ENCODE measurements at places on chromosomes 5 and 9.

DNA sequence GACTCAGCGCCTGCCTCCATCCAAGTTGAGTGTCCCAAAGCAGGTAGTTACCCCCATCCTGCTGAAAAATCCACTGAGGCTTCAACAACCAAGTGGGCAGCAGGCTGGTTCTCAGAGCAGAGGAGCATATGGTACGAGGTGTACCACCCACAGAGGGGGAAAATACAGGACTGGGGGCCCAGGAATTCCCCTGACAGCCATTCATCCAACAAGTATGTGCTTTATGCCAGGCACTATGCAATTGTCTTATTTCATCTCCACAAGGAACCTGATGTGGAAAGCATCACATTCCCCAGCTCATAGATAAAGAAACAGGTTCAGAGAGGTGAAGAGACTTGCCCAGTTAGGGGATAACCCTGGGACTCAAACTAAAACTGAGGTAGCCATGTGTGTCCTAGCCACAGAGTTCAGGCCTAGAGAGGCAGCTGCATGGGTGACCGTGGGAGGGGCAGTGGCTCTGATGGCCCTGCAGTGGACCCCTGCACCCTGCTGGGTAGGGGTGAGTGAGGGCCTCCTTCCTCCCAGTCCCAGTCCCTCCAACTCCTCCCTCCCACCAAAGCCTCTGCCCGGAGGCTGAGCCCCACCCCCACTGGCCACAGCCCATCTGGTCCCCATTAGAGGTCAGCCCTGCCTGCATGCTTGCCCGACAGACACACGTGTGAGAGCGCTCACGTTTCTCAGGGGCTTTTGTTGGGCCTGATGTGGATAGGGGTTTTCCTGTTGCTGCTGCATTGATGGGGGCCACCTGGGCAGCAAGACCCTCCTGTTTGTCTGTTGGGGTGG lies 11.5 kb downstream of the PDLIM4 start:
- H3K27ac ChIP-seq, result no peak overlapping the region
- H3K36me3 ChIP-seq, result no peaks in the 10 kb centered on the region
- no peaks in the 10 kb centered on the region for H3K27me3 ChIP-seq

- H3K27me3 ChIP-seq, result peaks cover 3% of the 10 kb centered on the region
- H3K4me3 ChIP-seq, result no peak overlapping the region
- no peak for DNase-seq
- H3K27ac ChIP-seq, result no peak overlapping the region
- H3K36me3 ChIP-seq, result no peaks in the 10 kb centered on the region
Measured at GRCh38 chr5:169218861-169219260, 82.1 kb downstream of the SLIT3 start.

- DNase-seq, result peak; percentile 10
- no peaks in the 10 kb centered on the region for H3K27me3 ChIP-seq
- H3K4me3 ChIP-seq, result no peak overlapping the region
Measured at GRCh38 chr9:126296687-126297086, 29.9 kb upstream of the MVB12B start.

DNA sequence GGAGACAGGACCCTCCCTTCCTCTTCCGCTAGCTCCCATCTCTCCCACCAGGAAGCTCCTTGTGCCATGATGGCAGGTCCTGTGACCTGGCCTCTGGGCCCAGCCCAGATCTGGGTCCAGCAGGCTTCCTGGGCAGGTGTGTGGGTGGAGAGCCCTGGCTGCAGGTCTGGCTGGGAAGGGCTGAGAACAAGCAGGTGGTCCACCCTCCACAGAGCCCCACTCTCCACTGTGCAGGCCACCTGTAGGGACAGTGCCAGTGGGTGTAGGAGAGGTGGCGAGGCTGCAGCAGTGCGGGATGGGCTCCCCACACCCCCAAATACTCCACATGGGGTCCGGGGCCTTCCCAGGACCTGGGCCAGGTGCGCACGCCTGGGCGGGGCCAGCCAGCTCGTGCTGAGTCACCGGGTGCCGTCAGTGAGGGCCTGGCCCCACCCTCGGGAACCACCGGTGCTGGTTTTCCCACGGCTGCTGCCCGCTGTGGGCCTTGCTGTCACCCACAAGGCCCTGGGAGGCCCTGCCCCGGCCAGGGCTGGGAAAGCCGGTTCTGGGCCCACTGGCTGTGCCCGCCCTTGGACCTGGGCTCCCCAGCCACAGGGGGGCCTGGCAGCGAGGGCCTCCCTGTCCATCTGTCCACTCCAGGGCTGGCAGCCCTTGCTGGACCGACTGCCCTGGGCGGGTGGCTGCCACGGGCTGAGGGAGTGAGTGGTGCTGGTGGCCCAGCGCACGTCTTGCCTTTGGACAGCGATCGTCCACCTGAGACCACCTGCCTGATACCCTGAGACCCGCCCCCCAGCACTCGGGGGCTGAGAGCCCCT lies 9.3 kb upstream of the NRARP start:
- peak; percentile 34 for DNase-seq
- no peaks in the 10 kb centered on the region for H3K27me3 ChIP-seq
- no peak overlapping the region for H3K27ac ChIP-seq
- no peaks in the 10 kb centered on the region for H3K36me3 ChIP-seq
- peaks cover 7% of the 10 kb centered on the region for H3K4me1 ChIP-seq
- H3K4me3 ChIP-seq, result no peak overlapping the region

DNA sequence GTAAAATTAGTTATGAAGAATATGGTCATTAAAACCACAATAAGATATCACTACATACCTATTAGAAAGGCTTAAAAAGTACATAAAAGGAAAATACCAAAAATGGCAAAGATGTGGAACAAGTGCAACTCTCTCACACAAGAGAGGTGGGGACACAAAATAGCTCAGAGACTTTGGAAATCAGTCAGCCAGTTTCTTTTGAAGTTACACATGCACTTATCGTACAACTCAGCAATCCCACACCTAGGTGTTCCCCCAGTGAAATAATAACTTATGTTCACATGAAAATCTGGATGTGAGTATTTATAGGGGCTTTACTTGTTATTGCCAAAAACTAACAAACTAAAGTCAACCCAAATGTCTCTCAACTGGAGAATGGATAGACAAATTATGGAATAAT lies 9.8 kb upstream of the RICTOR start:
- H3K27ac ChIP-seq, result no peak overlapping the region
- H3K36me3 ChIP-seq, result no peaks in the 10 kb centered on the region
- no peaks in the 10 kb centered on the region for H3K4me1 ChIP-seq
- no peaks in the 10 kb centered on the region for H3K27me3 ChIP-seq
- H3K4me3 ChIP-seq, result no peak overlapping the region
- no peak for DNase-seq

DNA sequence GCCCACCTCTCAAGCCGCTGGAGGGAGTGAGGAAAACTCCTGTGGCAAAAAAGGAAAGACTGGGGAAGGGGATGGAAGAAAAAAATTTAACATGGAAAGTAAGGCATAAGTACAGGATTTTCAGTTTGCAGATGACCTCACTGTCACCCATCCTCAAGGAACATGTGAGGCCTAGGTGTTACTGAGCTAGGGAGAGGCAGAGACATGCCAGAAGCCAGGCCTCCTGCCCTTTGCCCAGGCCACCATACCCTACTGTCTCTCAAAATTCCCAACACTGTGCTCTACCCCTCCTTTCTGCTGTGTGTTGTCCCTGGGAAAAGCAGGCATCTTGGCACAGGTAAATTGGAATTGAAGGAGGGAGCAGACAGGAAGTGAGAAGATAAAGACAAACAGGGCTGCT lies 4.4 kb upstream of the MGAT1 start:
- no peaks in the 10 kb centered on the region for H3K36me3 ChIP-seq
- H3K27ac ChIP-seq, result peak overlapping the region; percentile 36
- peak overlapping the region; percentile 74 for H3K4me3 ChIP-seq
- peaks cover 73% of the 10 kb centered on the region for H3K4me1 ChIP-seq
- no peaks in the 10 kb centered on the region for H3K27me3 ChIP-seq

DNA sequence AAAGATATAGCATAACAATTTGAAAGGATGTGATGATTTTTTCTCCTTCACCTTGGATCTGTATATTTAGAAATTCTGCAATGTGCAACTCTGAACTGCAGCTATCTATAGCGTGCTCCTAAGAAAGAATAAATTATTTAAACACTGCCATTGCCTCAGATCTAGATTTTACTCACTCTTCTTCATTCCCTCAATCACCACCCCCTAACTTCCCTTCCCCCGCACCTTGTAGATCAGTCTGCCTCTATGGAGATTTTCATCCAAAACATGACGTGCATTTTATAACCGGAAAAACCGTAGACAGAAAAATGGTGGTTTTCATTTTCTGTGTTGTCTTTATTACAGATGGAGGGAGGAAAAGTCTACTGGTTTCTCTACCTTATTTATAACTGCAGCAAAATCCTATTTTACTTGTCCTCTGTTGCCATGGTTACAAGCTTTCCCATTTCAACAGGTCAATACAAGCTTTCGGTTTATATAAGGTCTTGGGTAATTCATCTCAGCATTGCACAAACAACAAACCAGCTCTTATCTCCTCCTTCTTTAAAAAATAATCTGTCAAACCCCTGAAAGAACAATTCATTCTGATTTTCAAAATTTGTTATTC lies 480.0 kb downstream of the TAF11L14 start:
- H3K4me1 ChIP-seq, result peaks cover 1% of the 10 kb centered on the region
- no peak overlapping the region for H3K4me3 ChIP-seq
- no peak for DNase-seq

DNA sequence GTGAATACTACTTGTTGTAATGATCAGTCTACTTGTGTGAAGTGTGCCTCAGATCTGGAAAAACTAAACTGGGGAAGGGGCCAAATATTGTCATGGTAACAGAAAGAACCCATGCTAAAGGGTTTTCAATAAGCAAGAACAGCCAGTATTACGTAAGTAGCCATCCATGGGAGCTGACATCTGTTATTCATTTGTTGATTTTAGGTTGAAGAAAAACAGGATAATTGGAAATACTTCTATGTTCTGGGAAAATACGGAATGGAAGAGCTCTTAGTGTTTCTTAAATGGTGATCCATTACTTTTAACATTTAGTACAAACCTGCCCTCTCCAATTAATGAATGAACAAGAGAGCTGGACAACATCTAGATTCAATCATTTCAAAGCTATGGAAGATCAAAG lies 485.8 kb downstream of the NTRK2 start:
- H3K27me3 ChIP-seq, result no peaks in the 10 kb centered on the region
- no peak for DNase-seq
- H3K36me3 ChIP-seq, result no peaks in the 10 kb centered on the region
- no peak overlapping the region for H3K4me3 ChIP-seq

DNA sequence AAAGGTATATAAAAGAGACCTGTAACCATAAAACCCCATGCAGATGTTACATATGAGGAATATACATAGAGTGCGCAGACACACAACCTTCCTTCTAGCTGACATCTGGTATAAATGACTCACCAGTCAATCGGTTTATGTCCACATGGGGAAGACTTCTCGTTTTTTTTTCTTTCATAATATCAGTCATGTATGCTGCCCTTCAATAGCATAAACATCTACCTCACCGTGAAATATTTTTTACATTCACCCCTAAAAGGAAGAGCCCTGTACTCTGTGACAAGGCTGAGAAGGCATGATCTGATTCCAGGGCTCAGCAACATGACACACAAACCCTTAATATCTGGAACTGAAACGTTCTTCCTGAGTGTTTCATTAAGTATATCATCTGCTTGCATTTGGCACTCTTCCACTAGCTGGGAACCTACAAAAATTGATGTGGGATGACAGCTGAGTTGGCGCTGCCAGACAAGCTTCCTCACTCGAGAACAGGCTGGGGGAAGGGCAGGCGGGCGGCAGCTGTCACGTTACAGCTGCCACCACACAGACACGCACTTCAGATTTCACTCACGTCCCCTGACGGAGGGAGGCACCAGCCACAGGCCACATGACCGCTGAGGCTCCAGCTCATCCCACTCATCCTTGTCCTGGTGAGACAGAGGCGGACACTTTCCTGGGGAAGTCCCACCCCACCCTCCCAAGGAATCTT lies 74.2 kb downstream of the SHB start:
- peak; percentile 45 for DNase-seq
- no peaks in the 10 kb centered on the region for H3K27me3 ChIP-seq
- no peak overlapping the region for H3K4me3 ChIP-seq

- DNase-seq, result no peak
- H3K27me3 ChIP-seq, result no peaks in the 10 kb centered on the region
- no peak overlapping the region for H3K27ac ChIP-seq
Measured at GRCh38 chr5:112338681-112339337, 80.3 kb downstream of the EPB41L4A start.

- H3K36me3 ChIP-seq, result no peaks in the 10 kb centered on the region
- peak overlapping the region; percentile 22 for H3K27ac ChIP-seq
- peaks cover 50% of the 10 kb centered on the region for H3K4me1 ChIP-seq
- H3K4me3 ChIP-seq, result peak overlapping the region; percentile 53
- H3K27me3 ChIP-seq, result no peaks in the 10 kb centered on the region
Measured at GRCh38 chr9:93577078-93577974, 942 bp downstream of the PHF2 start.

- H3K4me3 ChIP-seq, result peak overlapping the region; percentile 92
- peaks cover 67% of the 10 kb centered on the region for H3K4me1 ChIP-seq
- H3K36me3 ChIP-seq, result no peaks in the 10 kb centered on the region
- DNase-seq, result peak; percentile 40
- H3K27me3 ChIP-seq, result no peaks in the 10 kb centered on the region
- peak overlapping the region; percentile 89 for H3K27ac ChIP-seq
Measured at GRCh38 chr9:75087289-75087823, 599 bp downstream of the NMRK1 start.

- no peak overlapping the region for H3K4me3 ChIP-seq
- H3K27ac ChIP-seq, result no peak overlapping the region
- DNase-seq, result no peak
- peaks cover 2% of the 10 kb centered on the region for H3K27me3 ChIP-seq
- peaks cover 8% of the 10 kb centered on the region for H3K4me1 ChIP-seq
Measured at GRCh38 chr9:126516561-126516935, 97.2 kb upstream of the LMX1B start.

GRCh38 chr5:6248132-6248531 lies 130.2 kb downstream of the MED10 start:
- no peak overlapping the region for H3K4me3 ChIP-seq
- no peaks in the 10 kb centered on the region for H3K27me3 ChIP-seq
- DNase-seq, result no peak
- H3K4me1 ChIP-seq, result no peaks in the 10 kb centered on the region
- H3K27ac ChIP-seq, result no peak overlapping the region
- no peaks in the 10 kb centered on the region for H3K36me3 ChIP-seq

DNA sequence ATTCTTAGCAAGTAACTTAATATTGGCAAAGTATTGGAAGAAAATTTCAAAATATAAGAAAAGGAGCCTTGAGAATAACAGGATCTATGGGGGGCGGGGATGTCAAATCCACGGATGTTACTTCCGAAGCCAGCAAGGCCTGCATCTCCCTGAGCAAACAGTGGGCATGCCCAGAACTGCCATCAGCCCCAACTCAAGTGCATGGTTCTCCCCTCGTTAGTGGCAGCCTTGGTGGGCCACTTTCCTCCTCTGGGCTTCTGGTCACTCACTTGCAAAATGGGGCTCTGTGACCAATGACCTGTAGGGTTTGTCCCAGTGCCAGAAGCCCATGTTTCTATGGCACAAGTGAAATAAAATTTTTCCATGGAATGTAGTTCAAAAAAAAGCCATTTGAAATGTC lies 27.2 kb upstream of the MED10 start:
- DNase-seq, result no peak
- no peaks in the 10 kb centered on the region for H3K4me1 ChIP-seq
- H3K4me3 ChIP-seq, result no peak overlapping the region
- H3K36me3 ChIP-seq, result no peaks in the 10 kb centered on the region
- no peak overlapping the region for H3K27ac ChIP-seq

Data from liver (tissue), 10 donors.